ENCODE measurements at places on chromosomes 6 and 20. TPM values are rescaled to one million over a fixed set of nuclear protein-coding genes. Genes with fewer than 3 reads are reported as not detected.

- DNase-seq, result peak; percentile 2
Measured at GRCh38 chr20:24379484-24379927, 89.9 kb upstream of the SYNDIG1 start.

The LY6G6C gene
- polyA plus RNA-seq, result not detected

The KCNK15 gene
- not detected for polyA plus RNA-seq

- peak; percentile 90 for DNase-seq
Measured at GRCh38 chr20:47360297-47361056, 4.0 kb upstream of the ZMYND8 start.

The MAFB gene
- 0.14 TPM for polyA plus RNA-seq

DNA sequence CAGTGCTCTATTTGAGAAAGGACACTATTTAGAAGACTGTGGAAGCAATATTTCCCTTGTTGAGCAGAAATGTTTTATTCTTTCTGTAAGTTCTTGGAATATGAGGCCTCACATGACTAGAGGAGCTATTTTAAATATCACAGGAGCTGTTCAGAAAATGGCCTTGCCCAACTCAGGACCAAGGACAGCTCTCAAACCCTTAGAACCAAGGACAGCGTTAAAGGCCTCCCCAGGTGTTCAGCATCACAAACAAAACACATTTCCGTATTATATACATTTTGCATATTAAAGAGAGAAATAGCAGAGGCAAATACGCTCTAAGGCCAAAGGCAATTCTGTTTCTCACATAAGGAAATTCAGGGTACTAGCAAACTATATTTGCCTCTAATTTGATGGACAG is 631.4 kb downstream of the CDH26 start:
- no peak for DNase-seq

GRCh38 chr6:119985952-119986736 is 636.6 kb upstream of the MAN1A1 start:
- no peak for DNase-seq

The TTBK1 gene
- polyA plus RNA-seq, result not detected

The RIMS4 gene
- not detected for polyA plus RNA-seq

GRCh38 chr20:32495949-32496348 is 89.2 kb downstream of the NOL4L start:
- no peak for DNase-seq

The C6orf141 gene
- polyA plus RNA-seq, result not detected

The KCNQ2 gene
- not detected for polyA plus RNA-seq

The TNFRSF6B gene
- 2.5 TPM for polyA plus RNA-seq

All from AG04450 (cell line).